ENCODE measurements at places on chromosomes 3 and 15.

DNA sequence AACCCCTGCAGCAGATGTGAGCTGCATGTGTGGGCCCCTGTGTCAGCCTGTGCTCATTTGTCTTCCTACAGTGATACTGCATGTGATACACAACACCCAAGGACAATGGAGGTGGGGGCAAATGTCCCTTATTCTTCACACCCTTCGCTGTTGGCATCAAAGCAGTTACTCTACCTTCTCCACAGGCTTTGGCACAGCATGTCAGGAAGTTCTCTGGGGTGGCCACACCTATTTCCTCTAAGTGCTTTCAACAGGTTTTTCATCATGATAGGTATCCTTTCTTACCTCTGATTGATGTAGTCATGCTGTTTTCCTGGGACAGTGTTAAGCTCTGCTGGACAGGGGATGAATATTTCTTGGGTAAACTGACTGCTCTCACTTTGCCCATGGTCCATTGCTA, 29.5 kb downstream of the ZNF662 start:
- DNase-seq = no peak

DNA sequence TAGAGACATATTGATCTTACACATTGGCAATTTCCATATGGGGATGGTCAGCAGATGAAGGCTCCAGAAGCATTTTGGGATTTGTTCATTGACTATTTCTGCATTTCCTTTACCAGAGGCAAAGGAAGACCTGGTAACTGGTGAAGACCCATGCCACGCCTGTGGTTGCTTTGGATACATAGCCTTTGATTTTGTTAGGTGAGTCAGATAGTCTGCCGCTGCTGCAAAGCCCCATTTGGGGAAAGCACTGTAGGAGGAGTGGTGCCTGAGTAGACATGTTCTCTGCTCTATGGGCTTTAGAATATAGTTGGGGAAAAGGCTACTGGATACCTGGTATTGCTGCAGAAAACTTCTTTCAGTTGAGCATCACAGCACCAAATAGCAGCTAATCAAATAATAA, 56.8 kb downstream of the TFG start:
- DNase-seq = no peak

- no peak for DNase-seq
Measured at GRCh38 chr3:102810937-102811336, 376.1 kb downstream of the ZPLD1 start.

GRCh38 chr15:60411774-60412425, 14.1 kb upstream of the ANXA2 start:
- DNase-seq = no peak

DNA sequence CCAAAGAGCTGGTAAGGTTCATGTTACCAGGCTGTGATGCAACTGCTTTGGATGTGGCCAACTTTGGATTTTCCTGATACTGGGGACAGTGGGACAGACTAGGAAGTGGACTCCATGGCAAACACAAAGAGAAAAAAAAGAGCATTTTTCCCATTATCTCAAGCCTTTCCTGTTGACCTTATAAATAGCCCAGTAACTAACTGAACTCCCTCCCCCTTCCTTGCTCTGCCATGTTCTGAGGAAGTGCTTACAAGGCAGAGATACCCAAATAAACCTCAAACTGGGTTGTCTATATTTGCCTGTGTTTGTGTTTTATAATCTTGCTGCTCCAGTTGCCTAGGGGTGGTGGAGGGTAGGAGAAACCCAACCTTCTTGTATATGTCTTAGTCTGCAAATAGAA, 27.3 kb upstream of the SLC9A9 start:
- DNase-seq = no peak

- no peak for DNase-seq
Measured at GRCh38 chr3:23740517-23740965, 65.2 kb upstream of the UBE2E1 start.

DNA sequence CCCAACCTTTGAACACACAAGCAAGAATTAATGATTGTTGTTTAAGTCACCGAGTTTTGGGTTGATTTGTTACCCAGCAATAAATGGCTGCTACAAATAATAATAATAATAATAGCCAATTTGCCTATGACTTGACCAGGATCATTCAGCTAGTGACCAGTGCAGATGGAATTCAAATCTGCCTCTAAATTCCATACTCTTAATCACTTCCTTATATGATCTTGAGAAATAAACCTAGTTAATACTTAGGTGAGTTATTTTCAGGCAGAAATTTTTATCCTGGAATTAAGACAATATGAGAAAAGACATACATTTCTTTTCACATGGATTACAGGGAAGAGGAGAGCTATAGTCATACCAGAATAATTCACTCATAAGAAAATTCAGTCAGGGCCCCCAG, 116.0 kb upstream of the GALNT15 start:
- no peak for DNase-seq

DNA sequence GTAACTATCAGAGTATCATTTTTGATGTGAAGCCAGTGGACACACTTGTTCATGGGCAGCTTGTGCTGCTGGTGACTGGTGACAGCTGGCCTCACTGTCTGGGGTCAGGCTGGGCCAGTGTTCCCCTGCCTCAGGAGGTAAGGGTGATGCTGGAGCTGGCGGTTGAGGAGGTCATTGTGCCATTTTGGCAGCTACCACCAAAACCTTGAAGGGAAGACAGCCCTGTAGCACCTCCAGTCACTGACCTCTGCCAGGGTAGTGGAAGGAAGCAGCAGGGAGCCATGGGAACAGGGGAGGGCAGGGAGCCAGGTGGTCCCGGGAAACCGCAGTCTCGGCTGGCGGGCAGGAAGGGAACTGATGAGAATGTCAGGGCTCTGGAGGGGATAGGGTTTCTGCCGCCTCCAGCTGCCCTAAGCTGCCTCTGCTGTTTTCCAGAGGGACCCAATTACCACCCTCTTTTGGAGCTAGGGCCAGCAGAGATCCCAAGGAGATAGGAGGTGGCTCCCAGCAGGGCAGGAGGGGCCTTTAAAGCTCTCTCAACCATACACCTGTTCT, 24.8 kb downstream of the FOXL2NB start:
- DNase-seq = no peak

All from uterus (tissue), 4 donors.